ENCODE measurements at places on chromosomes 12 and 14. TPM values are rescaled to one million over a fixed set of nuclear protein-coding genes. Genes with fewer than 3 reads are reported as not detected.
A peak's percentile ranks its signal among the peaks of the same experiment; 100 is the strongest.

Gene C3AR1
- 5.9 TPM for polyA plus RNA-seq

Gene PRPH
- polyA plus RNA-seq = 1.3 TPM

- DNase-seq = peak; percentile 31
Observed at GRCh38 chr12:2794191-2794735, 507 bp upstream of the FKBP4 start.

DNA sequence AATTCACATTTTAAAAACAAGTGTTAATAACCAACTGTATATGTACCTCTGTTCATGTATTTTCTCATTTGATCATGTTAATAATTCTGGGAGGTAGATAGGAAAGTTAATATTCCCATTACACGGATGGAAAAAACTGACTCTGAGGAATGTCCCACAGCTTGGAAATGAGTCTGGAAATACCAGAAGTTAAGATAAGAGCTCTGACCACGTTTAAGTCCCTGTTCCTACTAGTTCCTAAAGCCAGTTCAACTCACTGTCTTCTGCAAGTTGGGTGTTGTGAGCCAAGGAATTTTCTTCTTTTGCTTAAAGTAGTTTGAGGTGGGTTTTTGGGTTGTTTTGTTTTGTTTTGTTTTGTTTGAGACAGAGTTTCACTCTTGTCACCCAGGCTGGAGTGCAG lies 104.5 kb downstream of the TMEM30B start:
- no peak for DNase-seq

Gene SAMD15
- polyA plus RNA-seq = 2.2 TPM

Gene CLEC12A
- 0.54 TPM for polyA plus RNA-seq

DNA sequence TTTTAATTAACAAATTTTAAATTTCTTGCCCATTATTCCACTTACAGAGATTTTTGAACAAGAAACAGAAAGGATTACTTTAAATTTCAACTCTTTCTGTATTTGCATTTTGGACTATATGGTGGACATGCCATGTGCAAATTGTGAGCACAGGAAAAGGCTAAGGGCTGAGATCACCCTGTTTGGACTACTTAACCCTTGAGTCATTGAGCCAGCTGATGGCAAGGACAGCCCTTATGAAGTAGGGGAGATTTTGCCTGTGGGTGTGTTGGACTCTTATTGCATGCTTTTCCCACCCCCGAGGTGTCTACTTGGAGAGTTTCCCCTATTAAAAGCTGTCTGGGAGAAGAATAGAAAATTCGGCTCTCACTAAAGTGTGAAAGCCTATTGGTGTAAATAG lies 17.2 kb downstream of the DERA start:
- no peak for DNase-seq

Gene DNAH10
- 0.22 TPM for polyA plus RNA-seq

GRCh38 chr14:94596361-94596760 lies 15.1 kb downstream of the SERPINA5 start:
- DNase-seq = no peak

GRCh38 chr12:84161296-84161695 lies 751.3 kb downstream of the SLC6A15 start:
- DNase-seq = no peak

Gene PLEKHA5
- 39.3 TPM for polyA plus RNA-seq

Gene PRKD1
- 9.7 TPM for polyA plus RNA-seq

Gene ARHGDIB
- 14.2 TPM for polyA plus RNA-seq

DNA sequence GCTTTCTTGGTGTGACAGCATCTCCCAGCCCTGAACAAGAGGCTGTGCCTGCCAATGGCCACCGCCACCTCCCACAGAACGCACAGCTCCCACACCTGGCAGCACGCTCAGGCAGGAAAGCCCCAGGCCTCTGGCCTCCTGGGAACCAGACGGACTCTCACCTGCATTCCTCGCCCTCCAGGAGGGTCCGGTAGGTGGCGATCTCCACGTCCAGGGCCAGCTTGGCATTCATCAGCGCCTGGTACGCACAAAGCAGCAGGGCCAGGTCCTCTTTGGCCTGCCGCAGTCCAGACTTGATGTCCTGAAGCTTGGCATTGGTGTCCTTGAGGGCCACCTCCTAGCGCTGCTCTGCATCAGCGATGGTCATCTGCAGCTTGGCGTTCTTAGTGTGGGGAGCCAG lies 12.1 kb upstream of the KRT77 start:
- DNase-seq = no peak

DNA sequence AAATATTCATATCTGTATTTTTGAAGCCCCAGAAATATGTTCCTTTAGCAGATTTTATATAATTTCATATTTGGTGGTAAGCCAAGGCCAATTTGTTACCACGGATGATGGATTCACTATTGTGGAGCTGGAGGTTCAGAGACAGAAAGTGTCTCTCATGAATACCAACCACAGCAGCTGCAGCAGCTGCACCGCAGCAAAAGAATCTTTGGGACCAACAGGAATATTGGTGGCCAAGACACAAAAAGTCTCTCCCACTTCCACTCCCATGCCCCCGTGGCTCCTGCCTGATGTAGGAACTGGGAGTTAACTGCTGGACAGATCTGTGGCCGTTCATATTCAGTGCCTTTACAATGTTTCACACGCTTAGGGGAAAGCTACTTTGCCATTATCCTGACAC lies 155.3 kb downstream of the ADAMTS20 start:
- no peak for DNase-seq

Gene DDN
- polyA plus RNA-seq = not detected

DNA sequence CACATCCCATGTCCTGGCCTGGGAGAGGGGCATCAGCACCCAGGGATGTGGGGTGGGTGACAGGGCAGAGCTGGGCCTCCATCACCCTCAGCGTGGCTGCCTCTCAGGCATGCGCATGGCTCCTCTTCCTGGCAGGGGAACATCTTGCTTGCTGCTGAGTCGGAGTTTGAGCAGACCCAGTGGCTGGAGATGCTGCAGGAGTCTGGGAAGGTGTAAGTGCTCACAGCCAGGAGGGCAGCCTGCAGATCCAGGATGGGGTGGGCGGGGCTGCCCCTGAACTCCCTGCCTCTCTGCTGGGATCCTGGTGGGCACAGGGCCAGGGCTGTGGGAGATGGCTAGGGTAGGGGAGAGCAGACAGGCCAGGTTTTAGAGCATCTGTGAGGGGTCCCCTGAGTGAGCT lies 16.2 kb downstream of the PLEKHD1 start:
- DNase-seq = no peak

DNA sequence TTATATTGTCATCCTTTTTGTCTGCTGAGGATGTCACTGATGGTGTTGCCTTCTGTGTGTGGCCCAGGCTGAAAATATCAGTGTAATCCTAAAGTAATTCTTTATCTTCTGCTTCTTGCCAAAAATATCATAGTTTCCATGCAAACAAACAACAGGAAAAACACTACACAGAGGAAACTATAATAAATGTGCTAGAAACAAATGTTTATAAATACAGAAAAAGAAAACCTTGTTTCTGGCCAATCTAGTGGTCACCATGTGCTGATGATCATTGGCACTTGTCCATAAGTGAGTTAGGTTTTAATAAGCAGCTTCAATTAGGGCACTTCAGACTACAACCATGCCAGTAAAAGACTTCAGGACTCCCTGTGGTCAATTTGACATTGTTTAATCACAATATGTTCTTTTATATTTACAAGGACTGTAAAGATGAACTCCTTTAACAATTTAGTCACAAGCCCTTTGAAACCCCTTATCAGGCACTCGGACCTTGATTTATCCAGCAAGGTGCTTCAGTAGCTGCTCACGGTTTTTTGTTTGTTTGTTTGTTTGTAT lies 124.8 kb downstream of the TMTC3 start:
- DNase-seq = no peak

Gene SLC22A17
- polyA plus RNA-seq = 79.2 TPM

- DNase-seq = no peak
Observed at GRCh38 chr12:29589851-29590250, 92.4 kb upstream of the OVCH1 start.

DNA sequence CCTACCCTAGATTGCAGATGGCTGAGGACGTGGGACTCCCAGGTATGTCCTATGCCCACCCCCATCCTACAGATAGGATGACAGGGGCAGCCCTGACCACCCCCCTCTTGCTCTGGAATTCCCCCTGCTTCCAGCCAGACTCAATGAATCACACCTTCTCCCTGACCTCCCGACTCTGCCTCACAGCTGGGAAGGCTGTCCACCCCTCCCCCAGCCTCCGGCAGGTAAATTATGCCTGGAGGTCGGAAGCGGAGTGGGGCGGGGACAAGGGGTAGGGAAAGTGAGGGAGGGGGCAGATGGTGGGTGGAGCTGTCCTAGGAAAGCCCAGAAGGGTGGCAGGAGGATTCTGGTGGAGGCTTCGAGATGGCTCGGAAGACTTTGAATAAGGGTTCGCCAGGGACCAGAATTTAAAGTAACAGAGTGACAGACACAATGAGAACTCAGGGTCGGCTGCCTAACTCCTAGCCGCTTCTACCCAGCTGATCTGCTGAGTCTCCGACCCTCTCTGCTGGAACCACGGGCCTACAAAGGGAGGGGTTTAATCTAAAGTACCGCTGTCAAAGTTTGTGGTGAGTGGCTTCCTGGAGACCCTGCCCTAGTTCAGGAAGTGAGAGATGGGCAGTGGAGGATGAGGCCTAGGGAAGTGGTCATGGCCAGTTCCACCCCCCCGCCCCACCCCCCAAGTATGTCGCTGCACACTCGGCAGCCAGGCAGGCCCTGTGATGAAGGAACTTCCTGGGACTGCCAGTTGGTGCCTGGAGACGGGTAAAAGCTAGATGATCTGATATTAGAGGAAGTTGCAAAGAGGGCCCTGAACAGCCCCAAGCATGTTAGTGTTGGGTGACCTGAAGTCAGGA lies 4.2 kb downstream of the PLEKHG3 start:
- peak; percentile 87 for DNase-seq

DNA sequence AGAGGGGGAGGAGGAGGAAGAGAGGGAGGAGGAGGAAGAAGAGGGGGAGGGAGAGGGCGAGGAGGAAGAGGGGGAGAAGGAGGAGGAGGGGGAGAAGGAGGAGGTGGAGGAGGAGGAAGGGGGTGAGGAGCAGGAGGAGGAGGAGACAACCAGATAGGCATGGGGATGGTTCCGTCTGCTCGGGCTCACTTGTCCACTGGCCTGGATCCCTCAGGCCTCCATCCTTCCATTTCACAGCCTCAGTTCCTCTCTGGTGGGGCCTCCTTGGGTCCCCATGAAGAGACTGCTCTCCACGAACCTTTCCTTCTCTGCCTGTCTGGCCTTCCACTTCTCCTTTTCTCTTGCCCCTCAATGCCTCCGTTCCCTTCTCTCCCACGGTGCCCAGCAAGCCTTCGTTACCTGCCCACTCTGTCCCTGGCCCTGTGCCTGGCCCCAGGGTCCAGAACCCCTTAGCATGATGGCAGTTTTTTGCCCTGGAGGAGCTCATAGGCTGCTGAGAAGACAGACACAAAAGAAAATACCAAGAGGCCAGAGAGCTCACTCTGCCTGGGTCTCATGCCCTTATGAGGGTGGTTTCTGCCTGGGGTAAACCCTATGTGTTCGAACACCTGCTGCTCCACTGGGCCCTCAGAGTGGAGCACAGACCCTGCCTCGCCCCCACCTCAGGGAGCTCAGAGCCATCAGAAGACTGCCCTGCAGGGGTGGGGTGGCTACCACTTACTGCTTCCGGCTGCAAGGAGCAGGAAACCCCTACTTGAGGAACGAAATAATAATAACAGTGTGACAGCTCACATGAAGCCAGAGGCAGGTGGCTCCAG lies 11.7 kb upstream of the CACNA2D4 start:
- DNase-seq = no peak

DNA sequence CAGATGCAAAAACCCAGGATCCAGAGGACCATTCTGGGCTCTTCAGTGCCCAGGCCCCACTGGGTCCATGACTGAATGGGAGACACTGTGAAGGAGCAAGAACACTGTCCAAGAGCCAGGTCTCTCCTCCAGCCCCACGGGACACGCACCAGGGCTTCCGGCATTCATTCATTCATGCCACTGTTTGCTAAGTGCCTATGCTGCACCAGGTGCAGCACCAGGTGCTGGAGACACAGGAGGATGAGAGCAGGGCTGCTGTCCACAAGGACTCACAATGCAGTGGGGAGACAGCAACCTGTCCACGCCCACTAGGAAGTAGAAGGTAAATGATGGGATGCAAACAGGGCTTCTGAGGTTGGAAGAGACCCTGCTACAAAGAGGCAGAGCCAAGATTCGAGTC lies 20.4 kb downstream of the CLMN start:
- no peak for DNase-seq

Gene HOXC11
- 1.3 TPM for polyA plus RNA-seq

Gene HEBP1
- 89.5 TPM for polyA plus RNA-seq
